ENCODE measurements at places on chromosomes 5 and 9.

- DNase-seq: peak; percentile 8
Observed at GRCh38 chr5:135373736-135374515, 25.1 kb downstream of the MACROH2A1 start.

- DNase-seq: no peak
Observed at GRCh38 chr9:110440172-110440571, 102.5 kb upstream of the TXNDC8 start.

DNA sequence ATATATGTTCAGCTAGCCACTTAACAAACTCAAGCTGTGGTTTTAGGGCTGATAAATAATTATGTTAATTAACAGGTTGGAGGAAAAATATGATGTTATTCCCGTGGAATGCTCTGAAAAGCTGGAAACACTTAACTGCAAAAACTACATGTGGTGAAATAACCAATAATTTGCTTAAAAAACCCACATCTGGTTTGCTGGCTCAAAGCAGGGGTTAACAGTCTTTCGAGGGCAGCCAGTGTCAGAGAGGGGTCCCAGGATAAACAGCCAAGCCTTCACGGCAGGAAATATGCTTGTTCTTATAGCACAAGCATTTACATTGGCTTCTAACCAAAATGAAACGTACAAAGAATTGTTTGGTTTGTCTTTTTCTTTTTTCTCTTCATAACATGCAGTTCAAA, 254.0 kb upstream of the GAS1 start:
- no peak for DNase-seq

DNA sequence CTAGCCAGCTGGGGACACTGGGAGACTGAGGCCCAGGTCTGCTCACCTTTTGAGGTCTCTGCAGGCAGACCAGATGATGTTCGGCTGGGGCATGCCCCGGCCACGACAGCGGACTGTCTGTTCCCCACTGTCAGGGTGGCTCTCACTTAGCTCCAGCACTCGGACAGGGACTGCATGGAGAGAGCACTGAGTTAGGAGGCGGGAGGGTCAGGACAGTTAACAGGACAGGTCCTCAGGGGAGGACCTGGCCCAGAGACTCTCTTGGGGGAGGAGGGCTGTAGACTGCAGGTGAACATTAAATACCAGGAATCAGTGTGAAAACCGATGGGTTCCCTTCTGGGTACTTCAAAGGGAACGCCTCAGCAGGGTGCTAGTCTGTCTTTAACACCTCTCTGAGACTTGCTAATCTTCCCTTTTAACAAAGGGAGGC, 25.1 kb downstream of the PDGFRB start:
- DNase-seq: no peak

DNA sequence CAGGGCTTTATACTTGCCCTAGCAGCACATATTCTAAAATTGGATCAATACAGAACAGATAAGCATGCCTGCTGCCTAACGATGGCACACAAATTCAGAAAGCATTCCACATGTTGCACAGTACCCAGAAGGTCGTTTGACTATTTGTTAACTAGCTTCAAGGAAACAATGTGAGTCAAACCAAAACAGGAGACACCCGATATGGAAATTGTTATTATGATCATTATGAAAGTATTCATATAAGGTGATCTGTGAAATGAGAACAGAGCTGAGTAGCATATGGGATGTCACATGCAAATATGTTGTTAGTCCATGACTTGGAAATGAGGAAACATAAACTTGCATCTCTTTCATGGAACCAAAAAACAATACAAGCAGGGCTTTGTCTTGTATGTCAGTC, 56.3 kb upstream of the BICD2 start:
- no peak for DNase-seq

- DNase-seq: no peak
Observed at GRCh38 chr5:51582871-51583394, 199.7 kb downstream of the ISL1 start.

GRCh38 chr5:116668390-116668789, 93.8 kb upstream of the SEMA6A start:
- DNase-seq: no peak

- DNase-seq: no peak
Observed at GRCh38 chr9:133114886-133115603, 6.0 kb downstream of the RALGDS start.

DNA sequence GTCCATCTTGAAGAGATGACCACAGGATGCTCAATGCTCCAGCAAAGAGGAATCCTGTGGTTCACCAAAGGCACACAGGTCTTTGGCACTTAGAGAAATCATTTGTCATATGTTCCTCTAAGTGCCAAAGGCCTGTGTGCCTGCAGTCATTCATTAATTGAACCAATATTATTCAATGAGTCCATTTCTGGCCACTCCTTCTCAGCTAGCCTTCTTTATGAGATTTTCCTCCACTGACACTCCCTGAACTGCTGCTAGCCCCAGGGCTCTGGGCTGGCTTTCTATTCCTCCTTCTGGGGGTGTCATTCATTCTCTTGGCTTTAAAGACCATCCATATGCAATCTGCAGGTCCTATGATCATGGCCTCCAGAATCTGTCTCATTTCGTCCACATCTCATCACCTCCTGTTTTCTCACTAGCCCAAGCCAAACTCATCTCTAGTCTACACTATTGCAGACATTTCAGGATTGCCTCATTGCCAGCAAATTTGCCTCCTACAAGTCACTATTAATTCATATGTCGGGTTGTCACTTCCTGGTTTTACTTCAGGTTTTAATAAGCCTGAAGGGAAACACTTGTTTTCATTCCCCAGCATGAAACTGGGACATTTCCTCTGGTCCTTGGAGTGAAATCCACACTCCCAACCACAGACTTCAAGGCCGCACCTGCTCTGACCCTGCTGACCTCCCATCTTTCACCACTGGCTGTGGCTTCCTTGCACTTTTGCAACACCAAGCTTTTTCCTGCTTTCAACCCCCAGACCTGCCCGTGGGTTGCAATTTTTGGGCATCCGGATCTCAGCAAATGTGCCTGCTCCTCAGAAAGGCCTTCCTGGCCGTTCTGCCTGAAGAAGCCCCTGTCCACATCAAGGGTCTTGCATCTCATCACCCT, 35.1 kb downstream of the KCNIP1 start:
- no peak for DNase-seq

DNA sequence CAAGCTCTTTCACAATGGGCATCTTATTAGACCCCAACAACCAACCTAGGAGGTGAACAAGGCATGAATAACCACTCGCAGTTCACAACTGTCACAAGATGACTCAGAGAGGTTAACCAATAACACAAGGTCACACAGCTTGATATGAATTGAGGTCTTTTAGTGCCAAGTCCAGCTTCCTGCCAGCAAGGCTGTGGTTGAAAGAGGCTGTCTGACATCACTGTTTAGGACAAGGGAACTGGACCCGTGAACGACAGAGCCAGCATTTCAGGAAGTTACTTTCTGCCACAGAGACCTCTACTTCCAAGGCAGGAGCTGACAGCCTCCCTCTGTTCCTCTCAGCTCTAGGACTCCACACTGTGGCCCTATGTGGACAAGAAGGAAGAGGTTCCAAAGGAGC, 53.4 kb upstream of the ALDH1B1 start:
- DNase-seq: no peak

- DNase-seq: peak; percentile 70
Observed at GRCh38 chr9:35954942-35955546, 2.9 kb downstream of the OR2S2 start.

GRCh38 chr5:116075191-116075831, 9.5 kb upstream of the COMMD10 start:
- no peak for DNase-seq

- no peak for DNase-seq
Observed at GRCh38 chr9:99513441-99514112, 291.5 kb downstream of the SEC61B start.

GRCh38 chr5:169861934-169862333, 118.4 kb downstream of the INSYN2B start:
- DNase-seq: no peak

GRCh38 chr5:172140120-172140519, 47.9 kb downstream of the STK10 start:
- no peak for DNase-seq

DNA sequence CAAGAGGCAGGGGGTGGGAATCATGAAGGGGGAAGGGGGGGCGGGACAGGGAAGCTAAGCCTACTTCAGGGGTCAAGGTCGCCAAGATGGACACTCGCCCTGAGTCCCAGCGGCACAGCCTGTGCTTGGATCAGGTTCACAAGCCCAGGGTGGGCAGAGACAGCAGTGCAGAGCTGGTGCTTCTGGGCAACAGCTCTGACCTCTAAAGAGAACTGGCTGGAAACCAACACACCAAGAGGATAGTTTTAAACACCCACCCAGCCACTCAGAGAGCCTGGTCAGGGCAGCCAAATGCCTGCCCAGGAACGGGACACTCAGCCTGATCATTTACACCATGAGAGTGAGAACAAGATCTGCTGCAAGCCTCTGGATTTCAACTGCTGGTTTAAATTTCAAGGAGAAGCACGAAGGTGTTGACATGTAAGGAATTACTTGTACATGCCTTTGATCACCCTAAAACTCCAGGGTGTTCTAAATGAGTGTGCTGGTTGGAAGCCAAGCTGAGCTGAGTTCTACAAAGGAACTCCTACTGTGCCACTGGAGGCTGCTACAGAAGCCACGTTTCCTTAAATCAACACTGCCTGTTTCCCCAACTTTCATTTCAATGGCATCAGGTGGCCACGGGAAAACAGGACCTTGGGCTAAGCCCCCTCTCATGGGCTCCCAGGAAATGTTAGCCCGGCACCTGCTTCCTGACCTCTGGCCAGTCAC, 91.5 kb downstream of the TTLL11 start:
- no peak for DNase-seq

DNA sequence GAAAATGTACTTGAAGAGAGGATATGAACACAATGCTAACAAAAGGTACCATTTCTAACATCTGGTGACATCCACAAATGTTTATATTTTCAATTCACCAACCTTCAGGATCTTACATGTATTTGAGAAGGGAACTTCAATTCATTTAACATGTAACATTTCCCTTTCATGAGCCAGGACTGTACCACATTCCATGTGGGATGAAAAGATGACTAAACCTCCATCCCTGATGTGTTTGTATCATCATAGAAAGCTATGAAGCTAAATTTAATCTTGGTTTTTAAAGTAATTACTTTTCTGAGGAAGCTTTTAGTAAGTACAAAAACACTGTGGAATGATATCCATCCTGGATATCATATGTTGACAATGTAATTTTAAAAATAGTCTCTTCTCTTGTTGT, 78.2 kb upstream of the GNA14 start:
- DNase-seq: no peak

DNA sequence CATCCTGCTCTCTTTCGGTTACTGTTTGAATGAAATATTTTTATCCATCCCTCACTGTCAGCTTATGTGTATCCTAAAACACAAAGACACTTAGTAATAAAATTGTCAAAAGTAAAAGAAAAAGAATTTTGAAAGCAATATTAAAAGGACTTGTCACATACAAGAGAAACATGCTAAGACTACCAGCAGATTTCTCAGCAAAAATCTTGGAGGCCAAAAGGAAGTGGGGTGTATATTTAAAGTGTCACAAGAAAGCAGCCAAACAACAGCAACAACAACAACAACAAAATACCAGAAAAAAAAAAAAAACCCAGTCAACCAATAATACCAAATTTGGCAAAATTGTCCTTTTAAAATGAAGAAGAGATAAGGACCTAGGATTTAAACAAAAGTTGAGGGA, 678.7 kb upstream of the TYRP1 start:
- DNase-seq: no peak

DNA sequence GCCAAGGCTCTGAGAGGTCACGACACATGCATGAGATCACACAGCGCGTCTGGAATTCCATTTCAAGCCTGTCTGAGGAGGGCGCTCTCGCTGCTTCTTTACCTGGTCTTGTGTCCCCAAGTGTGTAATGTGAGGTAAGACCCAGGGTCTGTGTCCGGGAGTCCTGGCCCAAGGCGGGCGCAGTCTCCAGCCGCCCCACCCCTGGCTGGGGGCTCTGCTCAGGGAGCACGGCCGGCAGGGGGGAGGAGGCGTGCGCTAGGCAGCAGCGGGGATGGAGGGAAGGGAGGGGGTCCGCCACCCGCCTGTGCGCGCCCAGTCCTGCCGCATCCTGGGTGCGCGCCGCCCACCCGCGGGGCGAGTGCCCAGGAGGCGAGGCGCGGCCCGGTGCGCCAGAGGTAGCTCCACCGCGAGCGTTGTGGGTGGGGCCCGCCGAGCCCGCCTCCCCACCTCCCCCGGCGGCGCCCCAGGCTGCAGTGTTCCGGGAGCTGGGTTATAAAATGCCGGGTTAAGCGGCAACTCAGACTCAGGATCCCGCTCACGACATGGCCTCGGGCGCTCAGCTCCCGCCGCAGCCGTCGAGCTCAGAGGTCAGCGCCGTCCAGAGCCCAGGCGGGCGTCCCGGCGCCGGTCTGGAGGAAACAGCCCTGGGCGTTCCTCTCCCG, at the start of gene CCNI2:
CCNI2 (plus strand) TSS at position 473 of the 662 bp plus-strand sequence; CDS start at position 543, 70 bp downstream.
- DNase-seq: peak; percentile 73

DNA sequence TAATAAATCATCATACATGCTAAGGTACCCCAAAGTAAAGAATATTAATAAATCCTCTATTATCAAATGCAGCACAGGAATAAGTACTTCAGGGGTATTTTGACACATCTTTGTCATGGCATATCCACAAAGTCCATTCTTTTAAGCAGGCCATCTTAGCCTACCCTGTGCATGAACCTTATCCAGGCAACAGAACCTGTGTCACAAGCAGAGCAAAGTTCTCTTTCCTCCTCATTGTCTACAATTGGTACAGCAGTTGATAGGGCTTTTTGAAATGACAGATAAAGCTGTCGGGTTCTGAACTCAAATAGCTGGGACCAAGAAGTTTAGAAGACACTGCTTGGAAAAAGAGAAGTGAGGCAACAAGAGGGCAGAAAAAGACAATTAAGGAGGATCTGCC, 30.8 kb upstream of the PURA start:
- no peak for DNase-seq

DNA sequence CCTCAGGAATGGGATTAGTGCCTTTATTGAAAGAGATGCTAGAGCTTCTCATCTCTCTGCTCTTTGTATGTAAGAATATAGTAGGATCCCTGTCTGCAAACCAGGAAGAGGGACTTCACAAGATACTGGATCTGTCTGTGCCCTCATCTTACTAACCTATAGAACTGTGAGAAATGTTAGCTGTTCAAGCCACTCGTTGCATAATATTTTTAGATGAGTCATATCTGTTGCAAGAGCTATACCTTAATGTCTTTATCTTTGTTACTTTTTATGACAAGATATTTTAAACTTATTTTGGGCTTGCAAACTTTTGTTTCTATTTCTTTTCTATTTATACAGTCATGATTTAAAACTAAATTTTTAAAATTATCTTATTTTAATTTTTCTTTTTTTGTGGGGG, 1296.8 kb upstream of the CDH6 start:
- no peak for DNase-seq

GRCh38 chr9:12272471-12273120, 420.6 kb upstream of the TYRP1 start:
- no peak for DNase-seq

GRCh38 chr5:139964994-139965565, 78.0 kb downstream of the NRG2 start:
- no peak for DNase-seq

- no peak for DNase-seq
Observed at GRCh38 chr9:34624475-34625185, 4.2 kb downstream of the ARID3C start.

GRCh38 chr5:77816686-77817085, 40.5 kb upstream of the TBCA start:
- DNase-seq: no peak

- no peak for DNase-seq
Observed at GRCh38 chr5:143653766-143654282, 158.1 kb upstream of the HMHB1 start.
